GM04503 (cell line): ENCODE measurements at places on chromosomes 13 and 19.

- DNase-seq = no peak
Measured at GRCh38 chr19:28285078-28285477, 927.9 kb downstream of the UQCRFS1 start.

- no peak for DNase-seq
Measured at GRCh38 chr13:51034906-51035305, 76.2 kb downstream of the C13orf42 start.

- no peak for DNase-seq
Measured at GRCh38 chr13:109703250-109703649, 83.1 kb downstream of the IRS2 start.

DNA sequence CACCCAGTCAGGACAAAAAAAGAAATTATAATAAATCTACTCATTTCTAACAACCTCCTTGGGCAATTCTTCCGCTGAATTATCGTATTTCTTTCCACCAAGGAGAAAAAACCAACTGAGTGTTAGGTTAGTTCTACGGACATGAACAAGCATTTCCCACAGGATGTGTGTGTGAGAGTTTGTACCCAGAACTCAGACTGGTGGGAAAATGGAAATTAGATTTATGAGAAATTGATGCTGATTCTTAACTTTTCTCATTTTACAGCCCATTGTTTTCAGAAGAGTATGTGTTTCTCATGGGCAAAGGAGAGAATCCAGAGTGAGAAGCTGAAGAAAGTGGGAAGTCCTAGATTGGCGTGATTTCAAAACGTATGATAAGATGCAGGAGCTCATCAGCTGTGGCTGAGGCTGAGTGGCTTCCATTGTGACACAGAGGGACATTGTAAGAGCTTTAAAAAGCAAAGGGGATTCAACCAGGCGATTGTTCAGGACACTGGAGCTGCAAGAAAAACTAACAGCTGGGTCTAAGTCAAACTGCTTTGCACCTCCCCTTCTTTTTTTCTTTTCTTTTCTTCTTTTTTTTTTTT lies 184.7 kb upstream of the ARGLU1 start:
- no peak for DNase-seq

DNA sequence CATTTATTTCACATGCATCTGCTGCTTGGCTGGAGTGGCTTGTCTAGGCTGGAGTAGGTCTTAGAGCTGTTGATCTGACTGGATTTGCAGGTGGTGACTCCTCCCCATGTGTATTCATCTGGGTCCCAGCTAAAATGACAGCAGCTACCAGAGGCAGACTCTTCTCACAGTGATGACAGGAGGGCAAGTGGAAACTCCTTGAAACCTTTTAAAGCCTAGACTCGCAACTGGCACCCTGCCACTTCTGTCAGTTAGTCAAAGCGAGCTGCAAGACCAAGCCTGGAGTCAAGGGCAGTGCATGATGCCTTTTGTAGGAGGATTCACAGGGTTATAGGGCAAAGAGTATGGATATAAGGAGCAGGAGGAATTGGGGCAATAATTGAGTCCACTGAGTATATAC lies 65.2 kb downstream of the TEX26 start:
- no peak for DNase-seq

DNA sequence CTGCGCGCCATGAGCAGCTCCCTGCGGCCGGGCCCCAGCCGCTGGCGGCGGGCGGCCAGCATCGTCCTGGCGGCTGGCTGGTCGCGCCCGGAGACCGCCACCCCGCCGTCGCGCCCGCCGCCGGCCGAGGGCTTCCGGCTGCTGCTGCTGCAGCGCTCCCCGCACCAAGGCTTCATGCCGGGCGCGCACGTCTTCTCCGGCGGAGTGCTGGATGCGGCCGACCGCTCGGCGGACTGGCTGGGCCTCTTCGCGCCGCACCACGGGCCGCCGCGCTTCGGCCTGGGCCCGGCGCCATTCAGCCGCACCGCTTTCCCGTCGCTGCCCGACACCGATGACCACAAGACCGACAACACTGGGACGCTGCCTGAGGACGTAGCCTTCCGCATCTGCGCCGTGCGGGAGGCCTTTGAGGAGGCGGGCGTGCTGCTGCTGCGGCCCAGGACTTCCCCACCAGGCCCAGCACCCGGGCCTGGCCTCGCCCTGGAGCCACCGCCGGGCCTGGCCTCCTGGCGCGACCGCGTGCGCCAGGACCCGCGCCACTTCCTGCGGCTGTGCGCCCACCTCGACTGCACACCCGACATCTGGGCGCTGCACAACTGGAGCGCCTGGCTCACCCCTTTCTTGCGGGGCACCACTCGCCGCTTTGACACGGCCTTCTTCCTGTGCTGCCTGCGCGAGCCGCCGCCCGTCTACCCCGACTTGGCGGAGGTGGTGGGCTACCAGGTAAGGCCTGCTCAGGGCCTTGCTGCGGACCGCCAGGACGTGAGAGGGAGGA lies 518 bp downstream of the NUDT19 start:
- peak; percentile 30 for DNase-seq

DNA sequence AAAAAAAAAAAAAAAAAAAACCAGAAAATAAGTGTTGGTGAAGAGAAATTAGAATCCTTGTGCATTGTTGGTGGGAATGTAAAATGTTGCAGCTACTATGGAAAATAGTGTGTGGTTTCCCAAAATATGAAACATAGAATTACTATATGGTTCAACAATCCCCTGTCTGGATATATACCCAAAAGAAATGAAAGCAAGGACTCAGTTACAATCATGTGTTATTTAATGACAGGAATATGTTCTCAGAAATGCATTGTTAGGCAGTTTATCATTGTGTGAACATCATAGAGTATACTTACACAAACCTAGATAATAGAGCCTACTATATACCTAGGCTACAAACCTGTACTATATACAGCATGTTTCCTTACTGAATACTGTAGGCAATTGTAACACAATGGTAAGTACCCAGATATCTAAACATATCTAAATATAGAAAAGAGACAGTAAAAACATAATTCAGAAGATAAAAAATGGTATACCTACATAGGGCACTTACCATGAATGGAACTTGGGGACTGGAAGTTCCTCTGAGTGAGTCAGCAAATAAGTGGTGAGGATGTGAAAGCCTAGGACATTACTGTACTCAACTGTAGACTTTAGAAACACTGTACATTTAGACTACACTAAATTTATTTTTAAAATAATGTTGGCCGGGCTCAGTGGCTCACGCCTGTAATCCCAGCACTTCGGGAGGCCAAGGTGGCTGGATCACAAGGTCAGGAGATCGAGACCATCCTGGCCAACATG lies 25.7 kb upstream of the SLC7A1 start:
- no peak for DNase-seq

DNA sequence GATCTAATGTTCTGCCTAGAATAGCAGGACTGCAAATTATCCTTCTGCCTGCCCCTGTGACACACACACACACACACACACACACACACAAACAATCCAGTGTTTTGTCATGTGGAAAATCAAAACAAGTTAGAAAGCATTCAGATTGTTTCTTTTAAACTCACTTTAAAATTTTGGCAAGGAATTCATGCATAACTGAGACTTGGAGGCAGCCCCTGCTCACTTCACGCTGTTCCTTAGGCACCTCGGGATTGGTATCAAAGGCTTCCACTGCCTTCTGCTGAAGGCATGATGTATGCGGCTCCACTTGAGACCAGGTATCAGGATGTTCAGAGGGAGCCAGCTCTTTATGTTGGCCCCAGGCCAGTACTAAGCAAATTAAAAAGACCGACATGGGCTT lies 158.7 kb downstream of the OXGR1 start:
- DNase-seq = no peak

DNA sequence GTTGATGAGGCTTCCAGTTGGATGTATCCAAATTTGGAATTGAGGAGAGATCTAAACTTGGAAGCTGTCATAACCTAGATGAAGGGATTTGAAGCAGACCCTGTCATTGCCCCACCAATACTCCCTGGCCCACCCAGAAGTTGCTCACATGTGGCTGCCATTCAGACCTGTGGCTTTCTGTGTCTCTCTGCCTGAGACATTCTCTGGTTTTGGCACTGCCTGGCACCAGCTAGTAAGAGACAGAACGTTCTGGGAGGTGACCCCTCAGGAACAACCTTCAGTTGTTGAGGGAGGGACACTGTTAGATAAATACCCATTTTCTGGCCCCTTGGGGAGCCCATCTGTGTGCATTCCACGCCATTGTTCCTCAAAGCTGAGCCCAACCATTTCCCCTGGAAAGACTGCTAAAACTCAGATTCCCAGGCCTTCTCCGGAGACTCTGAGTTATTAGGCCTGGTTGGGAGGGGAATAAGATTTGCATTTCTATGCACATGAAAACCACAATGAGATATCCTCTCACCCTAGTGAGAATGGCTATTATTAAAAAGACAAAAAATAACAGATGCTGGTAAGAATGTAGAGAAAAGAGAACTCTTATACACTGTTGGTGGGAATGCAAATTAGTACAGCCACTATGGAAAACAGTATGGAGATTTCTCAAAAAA lies 290.4 kb downstream of the TSHZ3 start:
- DNase-seq = no peak

- DNase-seq = no peak
Measured at GRCh38 chr19:13723206-13723605, 41.1 kb upstream of the MRI1 start.

DNA sequence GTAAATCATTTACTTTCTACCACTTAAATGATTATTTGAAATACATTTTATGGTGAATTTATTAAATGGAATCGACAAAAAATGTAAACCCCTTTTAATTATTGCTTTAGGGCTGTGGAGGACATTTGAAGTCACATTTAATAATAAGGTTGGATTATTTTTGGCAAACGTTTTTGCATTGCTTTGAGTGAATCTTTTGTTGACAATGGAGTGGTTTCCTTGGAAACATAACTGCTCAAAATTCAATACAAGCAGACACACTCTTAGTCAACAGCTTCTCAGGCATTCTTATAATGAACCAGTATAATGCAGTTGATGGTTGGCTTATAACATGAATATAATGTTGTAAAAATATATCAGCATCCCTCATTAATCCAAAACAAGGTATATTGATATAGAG lies 104.7 kb downstream of the DCLK1 start:
- DNase-seq = no peak

- DNase-seq = no peak
Measured at GRCh38 chr13:24270639-24271141, 38.7 kb upstream of the C1QTNF9 start.

DNA sequence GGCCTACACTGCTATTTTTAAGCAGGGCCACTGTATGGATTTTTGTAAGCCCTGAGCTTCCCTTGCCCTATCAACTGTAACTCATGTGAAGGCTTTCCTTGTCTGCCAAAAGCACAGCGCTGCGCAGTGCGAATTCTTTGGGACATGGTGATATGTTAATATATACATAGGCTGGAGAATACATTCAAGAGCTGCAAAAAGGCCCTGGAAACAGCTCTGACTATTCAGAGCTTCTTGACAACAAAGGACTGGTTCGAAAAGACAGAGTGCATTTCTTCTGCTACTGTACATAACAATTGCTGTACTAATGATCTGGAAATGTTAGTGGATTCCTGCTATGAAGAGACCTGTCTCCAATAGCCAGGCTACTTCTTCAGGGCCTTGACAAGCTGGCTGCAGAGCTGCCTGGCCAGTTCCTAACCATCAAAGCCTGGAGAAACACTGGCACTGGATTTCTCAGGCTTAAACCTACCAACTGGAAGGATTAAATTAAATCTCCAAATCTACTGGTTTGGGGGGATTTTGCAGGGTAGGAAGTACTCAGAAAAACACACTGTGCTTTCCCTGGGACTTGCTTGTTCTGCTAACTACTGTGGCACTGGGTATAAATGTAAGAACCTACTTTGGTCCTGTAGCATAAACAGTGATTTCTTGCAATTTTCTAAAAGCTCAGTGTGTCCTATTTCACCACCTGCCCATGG lies 246.9 kb downstream of the DNAJC15 start:
- DNase-seq = no peak

GRCh38 chr13:32173881-32174280 lies 141.3 kb downstream of the ZAR1L start:
- DNase-seq = no peak

DNA sequence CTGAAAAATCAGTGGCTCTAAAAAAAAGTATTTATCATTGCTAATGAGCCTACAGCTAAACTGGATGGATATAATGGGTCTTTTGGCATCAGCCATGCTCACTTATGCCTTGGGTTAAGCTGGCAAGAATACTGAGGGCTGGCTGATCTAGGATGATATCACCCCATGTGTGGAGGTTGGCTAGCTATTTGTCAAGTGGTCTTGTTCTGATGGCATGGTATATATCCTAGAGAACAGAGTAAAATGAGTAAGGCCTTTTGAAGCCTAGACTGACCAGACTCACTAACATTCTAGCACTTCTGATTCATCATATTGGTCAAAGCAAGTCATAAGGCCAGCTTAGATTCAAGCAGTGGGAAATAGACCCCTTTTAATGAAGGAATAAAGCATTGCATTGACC lies 383.0 kb downstream of the SLITRK1 start:
- DNase-seq = no peak

DNA sequence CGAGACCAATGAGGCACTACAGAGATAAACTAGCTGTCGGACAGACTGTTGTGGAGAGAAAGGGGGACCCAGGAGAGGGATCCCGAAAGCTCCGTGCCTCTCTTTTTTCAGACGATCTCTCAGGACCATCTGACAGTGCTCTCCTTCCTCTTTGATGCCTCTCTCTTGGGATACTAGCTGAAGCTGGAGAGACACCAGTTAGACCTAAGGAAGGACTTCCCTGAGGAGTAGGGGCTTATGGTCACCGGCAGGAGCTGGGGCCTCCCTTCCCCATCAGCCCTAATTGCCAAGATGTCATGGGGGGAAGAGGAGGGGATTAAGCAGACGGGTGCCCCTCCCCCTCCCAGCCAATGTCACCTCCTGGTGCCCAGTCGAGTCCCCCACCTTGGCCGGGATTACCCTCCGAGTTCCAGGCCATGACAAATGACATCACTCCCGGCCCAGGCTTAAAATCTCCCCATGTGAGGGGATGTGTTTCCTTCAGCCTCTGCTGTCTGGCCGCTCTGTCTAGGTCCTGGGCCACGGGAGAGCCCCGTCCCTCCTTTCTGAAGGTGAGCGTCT lies at the start of gene CRX:
CRX (plus strand) TSS at position 478 of the 561 bp plus-strand sequence. CDS start 12,507 bp downstream, outside the sequence.
- DNase-seq = no peak

DNA sequence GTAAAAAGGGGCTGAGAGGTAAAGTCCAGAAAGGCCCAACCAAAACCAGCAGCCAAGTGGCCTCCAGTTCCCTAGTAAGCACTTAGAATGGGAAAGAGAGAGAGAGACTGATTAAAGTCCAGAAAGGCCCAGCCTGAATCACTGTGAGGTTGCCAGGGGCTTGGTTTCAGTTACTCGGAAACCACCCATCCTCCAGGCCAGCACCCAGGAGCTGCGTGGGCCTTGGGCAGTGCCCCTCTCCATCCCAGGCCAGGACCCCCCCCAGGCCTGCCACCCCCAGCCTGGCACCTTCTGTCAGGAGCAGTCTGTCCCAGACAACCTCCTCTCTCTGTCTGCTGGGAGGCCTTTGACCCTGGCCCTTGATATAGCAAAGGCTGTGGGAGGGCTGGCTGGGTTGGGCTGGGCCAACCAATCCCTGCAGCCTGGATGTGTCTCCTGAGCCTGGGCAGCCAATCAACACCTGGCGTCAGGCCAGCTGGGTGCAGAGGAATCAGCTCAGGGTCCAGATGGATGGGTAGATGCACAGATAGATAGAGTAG lies at the start of gene CYP4F2:
CYP4F2 (minus strand) TSS at position 337 of the 539 bp plus-strand sequence. CDS start 463 bp downstream, outside the sequence.
- DNase-seq = no peak
